Activated naive CD4-positive, alpha-beta T cell (primary cell): ENCODE measurements at places on chromosomes 2 and 18.

DNA sequence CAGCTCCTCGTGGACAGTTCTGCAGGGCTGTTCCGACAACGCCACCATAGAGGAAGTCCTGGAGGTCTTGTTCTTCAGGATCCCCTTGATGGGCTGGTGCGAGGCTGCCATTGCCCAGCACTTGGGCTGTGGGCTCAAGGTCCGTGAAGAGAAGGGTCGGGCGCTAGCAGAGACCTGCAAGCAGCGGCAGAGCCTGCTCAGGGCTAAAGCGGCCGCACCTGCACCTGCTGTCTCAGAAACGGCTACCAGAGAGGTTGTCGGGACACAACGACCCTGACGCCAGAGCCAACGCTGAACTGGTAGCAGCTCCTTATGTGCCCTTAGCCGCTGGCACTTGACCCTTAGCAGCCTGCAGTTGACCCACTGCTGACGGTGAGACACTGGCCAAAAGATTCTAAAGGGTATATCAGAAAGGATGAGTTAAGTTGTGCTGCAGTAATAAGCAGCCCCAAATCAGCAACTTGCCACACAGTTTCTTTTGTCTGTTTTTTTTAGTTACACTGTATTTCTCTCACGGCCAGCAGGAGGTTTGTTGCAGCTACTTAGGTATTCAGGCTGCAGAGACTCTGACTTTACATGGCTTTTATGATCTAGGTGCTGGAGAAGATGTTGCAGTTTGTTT, 55.5 kb upstream of the ST6GAL2 start:
- DNase-seq: no peak

GRCh38 chr2:36456227-36457175, 100.9 kb downstream of the CRIM1 start:
- no peak for DNase-seq

DNA sequence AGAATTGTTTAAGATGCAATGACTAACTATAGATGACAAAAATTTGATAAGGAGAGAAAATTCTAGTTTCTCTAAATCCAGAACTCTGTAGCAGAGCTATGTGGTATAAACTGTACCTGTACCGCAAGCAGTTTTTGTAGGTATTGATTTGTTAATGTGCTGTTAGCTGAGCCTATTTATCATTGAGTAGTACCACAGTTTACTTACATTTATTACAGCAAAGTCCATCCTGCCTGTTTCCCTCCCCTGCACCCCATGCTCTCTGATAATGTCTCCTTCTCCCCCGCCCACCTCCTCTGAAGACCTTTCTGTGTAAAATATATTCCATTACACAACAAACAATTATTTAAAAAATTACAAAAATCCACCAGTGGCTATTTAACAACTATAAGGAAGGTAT, 170.6 kb downstream of the RNF152 start:
- no peak for DNase-seq

DNA sequence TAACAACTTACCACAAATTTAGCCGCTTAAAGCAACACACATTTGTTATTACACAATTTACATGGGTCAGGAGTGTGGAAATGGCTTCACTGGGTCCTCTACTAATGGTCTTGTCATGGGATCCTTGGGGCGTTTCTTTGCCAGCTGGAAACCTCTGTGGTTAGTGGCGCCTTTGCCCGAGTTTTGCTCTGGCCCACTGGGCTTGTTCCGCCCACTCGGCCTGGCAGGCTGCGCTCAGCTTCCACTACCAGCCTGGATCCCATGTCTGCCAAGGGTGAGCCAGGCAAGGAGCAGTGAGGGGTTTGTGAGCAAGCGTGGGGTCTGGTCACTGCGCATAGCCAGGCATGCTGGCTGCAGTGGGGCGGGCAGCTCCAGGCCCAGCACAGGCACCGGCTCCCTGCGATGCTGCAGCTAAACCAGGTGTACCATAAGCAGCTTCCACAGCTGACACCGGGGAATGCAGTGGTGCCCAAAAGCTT, 16.2 kb upstream of the MBD2 start:
- DNase-seq: no peak

DNA sequence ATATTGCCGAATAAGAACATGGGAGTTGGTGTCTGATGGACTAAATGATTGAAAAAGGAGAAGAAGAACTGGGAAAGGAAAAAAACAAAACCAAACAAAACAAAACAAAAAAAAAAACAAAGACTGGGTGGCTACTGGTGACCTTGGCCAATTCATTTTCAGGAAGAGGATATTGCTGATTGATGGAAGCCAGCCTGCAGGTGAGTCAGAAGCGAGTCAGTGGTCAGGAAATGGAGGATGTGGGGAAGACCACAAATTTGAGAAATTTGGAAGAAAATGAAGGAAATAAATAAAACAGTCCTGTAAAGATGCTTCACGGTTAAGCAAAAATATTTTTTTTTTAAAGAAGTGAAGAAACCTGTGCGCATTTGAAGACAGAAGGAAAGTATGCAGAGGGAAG, 296.9 kb downstream of the ZNF521 start:
- DNase-seq: no peak

GRCh38 chr2:41896186-41896846, 151.5 kb upstream of the PKDCC start:
- no peak for DNase-seq

- no peak for DNase-seq
Observed at GRCh38 chr2:113167115-113167932, 6.4 kb upstream of the PSD4 start.

GRCh38 chr18:64416990-64417389, 268.1 kb upstream of the LINC00305 start:
- DNase-seq: no peak

DNA sequence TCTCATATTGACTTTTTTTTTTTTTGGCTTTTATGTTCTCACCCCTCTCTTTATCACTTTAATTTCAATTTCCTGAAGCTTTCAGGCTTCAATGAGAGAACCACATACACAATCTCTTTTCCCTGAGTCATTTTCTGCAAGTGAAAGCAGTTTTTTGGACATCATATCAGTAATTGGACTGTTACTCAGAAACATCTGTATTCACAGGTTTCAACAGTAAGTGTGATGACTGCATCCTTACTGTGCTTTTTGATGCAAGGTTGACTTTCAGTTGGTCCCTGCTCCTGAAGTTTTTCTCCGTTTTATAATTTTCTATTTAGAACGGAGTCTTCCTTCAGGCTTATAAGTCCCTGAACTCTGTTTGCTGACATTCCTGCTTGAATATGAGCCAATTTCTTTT, 70.5 kb upstream of the CCBE1 start:
- no peak for DNase-seq

GRCh38 chr2:54630858-54631497, 92.5 kb upstream of the EML6 start:
- no peak for DNase-seq

DNA sequence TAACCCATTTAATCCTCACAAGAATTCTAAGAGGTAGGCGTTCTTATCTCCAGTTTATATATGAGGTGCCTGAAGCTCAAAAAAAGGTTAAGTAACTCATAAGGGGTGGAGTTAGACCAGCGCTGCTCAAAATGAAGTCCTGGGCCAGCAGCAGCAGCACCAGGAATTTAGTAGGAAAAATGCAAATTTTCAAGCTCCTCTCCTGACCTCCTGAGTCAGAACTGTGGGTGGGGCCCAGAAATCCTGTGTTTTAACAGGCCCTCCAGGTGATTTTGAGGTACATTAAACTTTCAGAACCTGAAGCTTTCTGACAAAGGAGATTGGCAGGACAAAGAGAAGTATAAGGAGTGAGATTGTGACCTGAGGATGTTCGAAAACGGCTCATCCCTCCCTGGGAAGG, 66.0 kb upstream of the CCDC85A start:
- no peak for DNase-seq

- DNase-seq: no peak
Observed at GRCh38 chr2:15543541-15543940, 17.6 kb downstream of the NBAS start.

GRCh38 chr18:446941-447560, 53.5 kb downstream of the COLEC12 start:
- DNase-seq: no peak

DNA sequence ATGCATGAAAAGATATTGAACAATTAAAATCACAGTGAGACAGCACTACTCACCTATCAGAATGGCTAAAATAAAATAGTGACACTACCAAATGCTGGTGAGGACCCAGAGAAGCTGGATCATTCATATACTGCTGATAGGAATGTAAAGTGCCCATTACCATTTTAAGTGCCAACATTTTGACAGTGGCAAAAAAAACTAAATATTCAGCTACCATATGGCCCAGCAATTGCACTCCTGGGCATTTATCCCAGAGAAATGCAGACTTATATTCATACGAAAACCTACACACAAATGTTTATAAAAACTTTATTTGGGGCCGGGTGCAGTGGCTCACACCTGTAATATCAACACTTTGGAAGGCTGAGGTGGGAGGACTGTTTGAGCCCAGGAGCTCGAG, 47.6 kb downstream of the FBXO36 start:
- no peak for DNase-seq

DNA sequence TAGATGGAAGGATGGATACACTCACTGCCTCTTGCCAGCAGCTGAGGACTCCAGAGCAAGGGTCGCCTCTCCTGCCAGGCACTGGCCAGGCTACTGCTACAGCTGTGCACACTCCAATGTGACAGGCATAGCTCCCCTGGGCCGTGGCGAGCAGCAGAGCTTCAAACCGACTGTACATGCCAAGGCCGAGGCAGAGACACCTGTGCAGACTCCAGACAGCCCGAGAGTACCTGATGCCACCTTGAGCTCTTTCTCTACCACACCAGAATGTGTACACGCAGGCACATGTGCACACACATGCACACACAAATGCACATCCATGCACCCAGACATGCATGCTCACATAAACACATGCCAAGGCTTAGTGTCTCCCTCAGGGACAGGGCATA, 508.3 kb upstream of the MYT1L start:
- DNase-seq: no peak

- no peak for DNase-seq
Observed at GRCh38 chr2:186868344-186868743, 19.4 kb upstream of the ZSWIM2 start.

GRCh38 chr2:98172951-98173350, 86.0 kb downstream of the VWA3B start:
- DNase-seq: no peak

DNA sequence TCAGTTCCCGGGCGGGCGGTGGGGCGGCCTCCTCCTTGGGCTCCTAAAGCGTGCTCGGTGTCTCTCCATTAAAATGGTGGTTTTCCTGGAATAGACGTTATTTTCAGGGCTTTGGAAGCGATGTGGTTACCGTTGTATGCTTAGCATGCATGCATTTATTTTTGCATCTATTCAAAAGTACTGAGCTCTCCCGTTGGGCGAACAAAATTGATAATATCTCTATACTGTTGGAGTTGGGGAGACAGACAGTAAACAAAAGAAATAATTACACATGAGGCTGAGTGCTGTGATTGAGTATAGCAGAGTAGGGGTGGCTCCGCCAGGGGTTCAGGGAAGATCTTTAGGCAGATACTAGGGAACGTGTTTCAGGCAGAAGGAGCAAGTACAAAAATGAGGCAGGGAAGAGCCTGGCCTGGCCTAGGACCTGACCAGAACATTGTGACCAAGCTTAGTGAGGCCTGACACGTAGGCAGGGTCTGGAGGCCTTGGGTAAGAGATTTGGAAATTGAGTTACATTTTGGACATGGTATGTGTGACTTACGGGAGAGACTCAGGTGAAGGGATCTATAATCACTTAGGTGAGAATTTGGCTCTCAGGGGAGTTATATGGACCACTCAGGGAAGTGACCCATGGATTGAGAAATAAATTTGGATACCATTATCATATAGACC, 674 bp downstream of the NCAPH start:
- no peak for DNase-seq

DNA sequence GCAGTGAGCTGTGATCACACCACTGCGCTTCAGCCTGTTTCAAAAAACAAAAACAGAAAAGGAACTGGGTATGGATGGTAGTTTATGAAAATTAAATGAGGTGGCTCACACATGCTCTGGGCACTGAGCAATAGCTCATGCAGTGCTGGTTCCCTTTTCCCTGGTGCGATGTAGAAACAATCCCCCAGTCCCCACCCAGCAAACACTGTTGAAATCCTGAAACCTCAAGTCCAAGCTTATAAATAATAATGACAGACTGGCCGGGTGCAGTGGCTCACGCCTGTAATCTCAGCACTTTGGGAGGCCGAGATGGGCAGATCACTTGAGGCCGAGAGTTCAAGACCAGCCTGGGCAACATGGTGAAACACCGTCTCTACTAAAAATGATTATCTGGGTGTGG, 55.4 kb upstream of the SMAD2 start:
- no peak for DNase-seq

DNA sequence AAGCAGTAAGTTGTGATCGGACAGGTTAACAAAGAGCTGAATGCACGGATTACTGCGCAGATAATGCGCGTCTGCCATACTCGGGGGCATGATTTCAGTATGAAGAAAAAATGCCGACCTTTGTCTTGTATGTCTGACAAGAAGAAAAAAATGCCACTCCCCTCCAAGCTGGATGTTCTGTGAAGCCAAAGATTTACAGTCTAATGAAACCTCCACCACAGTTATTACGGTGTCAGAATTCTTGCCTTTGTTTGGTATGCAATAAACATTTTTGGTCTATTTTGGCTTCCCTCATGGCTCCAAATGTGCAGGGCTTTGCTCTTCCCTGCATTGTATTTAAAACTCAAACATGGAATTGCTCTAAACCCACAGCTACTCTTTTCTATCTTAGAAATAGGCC, 72.2 kb upstream of the THUMPD2 start:
- DNase-seq: no peak

- no peak for DNase-seq
Observed at GRCh38 chr18:62037989-62038778, 145.4 kb upstream of the RNF152 start.

DNA sequence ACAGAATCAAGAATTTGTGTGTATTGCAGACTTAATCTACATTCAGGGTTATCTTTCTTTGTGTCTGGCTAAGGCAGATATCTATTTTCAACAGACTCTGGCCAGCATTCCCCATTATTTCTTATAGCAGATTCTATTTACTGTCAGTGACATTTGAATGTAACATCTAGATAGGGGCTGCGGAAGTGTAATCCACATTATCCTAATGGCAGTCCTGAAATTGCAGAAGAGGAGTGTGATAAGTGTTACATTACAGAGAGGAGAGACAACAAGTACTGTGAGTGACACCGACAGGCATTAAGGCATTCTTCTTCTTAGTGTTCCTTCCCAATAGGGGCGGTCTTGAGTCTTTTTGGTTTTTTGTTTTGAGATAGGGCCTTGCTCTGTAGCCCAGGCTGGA, 598.2 kb upstream of the NXPH2 start:
- DNase-seq: no peak

DNA sequence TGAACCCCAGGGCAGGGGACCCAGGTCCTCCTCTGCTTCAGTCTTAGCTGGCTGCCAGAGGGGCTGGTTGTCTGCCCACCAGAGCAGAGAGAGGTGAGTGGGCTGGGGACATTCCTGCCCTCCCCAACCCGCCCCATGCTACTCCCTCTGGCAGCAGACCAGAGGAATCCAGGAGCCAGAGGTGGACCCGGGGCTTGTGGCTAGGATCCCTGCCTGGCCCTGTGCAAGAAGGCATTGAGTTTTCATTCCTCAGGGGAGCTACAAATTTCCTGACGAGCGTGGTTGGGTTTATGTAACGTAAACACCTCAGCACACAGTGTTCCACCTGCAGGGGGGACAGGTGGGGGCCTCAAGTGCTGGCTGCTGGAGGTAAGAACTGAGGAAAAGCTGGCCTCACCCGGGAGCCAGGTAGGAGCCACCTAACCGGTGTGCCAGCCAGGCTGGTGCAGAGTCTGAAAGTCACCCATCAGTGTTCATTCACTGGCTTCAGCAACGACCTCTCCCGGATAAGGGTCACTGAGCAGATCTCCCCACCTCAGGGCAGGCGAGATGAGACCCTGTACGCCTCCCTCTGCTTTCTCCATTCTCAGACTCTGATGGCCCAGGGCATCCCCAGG, 246.8 kb downstream of the DYSF start:
- no peak for DNase-seq

- DNase-seq: no peak
Observed at GRCh38 chr18:48409591-48410094, 460 bp upstream of the ZBTB7C start.
